ENCODE measurements at places on chromosomes 4 and X.

DNA sequence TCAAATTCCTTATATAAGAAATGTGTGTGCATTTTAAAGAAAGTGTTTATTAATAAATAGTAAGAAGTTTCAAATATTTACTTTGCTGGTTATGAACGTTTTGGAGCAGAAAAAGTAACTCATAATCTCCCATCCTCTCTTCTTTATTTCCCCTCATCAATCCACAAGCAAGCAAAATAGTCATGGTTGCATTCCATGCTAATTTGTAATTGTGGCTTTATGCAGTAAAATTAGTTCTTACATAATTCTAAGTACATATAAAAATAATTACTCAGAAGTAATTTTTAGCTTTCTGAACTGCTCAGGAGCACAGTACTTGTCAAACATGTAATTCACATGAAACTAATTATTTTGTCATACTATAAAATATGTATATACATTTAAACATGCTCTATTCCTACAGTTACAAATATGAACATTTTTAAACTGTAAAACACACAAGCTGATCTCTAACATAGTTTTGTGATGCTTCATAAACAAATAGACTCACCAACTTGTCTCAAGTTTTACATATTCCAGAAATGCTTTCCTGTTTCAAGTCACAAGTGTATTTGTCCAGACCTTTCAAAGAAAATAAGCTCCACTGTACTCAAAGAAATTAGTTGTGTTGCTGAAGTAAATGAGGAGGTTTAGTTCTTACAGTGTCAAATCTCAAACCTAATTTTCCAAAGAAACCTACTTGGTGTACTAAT is 218.9 kb downstream of the PABPC4L start:
- DNase-seq: no peak

GRCh38 chr4:123421937-123422781 is 25.6 kb downstream of the SPRY1 start:
- DNase-seq: no peak

DNA sequence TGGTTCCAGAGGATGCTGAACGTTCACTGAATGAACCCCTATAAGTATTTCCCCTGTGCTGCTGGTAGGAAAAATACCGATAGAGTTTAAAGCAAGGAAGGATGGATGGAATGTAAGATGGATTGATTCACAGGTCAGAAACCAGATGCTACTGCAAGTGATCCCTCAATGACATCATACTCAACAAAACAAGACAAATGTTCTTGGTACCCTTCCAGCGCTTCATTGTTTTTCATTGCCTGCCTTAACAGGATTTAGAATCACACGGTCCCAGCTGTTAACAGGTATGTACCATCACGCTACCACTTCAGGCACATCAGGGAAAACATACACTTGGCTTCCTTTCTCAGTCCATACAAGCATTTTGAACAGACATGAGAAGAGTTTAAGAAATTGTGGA is 118.1 kb upstream of the TLR3 start:
- DNase-seq: no peak

DNA sequence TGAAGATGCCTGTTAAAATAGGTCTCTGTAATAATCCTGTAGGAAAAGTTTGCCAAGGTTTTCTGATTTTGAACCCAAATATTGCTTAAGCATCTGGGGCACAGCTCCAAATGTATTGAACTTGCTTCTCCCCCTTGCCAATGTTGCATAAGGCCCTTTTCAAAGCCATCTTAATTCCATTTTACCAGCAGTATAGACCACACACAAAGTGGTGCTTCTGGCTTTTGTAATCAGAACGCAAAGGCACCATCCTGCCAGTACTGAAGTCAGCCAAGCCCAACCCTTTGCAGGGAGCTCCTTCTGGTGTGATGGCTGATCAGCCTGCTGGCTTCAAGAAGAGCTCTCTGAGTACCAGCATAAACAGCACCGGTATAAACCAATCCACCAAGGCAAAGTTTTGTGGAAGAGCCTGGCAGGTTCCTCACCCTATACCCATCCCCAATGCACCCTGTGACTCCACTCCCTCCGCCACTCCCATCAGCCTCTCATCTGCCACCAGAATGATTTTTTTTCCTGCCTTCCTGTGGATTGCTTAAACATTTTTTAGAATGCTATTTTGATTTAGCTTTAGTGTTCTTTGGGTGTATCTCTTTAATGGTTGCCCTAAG is 39.2 kb upstream of the USP9X start:
- no peak for DNase-seq

DNA sequence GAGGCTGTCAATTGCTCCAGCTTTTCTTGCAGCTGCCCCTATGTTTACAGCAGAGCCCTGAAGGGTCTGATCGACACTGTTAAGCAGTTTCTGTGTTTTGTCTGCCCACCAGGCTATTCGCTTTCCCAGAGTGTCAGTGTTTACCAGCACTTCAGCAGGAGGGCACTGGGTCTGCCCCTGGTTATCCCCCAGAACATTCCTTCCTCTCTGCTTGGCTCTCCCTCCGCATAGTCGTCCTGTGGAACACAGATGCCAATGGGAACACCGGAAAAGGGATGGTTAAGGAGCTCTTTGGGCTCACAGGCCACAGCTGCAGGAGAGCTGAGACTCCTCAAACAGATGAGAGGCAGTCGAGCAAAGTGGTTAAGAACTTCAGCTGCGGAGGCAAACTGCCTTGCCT is 71.3 kb upstream of the FBXW7 start:
- DNase-seq: no peak

DNA sequence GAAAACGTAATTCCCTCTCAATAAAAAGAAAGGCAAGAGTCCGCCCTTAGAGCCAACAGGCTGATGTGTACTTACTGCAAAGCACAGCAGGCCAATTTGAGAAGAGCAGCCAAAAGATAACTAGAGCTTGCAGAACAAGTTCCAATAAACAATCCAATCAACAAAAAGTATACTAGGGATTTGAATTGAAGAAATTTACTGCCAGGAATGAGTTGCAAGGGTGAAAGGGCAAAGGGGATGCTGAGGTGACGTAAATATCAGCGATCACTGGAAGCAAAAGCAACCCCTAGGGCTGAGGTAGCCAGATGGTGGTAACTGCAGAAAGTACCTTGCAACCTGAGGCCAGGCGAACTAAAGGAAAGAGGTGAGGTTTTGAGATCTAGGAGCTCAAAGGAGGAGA is 152.1 kb upstream of the TENM3 start:
- no peak for DNase-seq

DNA sequence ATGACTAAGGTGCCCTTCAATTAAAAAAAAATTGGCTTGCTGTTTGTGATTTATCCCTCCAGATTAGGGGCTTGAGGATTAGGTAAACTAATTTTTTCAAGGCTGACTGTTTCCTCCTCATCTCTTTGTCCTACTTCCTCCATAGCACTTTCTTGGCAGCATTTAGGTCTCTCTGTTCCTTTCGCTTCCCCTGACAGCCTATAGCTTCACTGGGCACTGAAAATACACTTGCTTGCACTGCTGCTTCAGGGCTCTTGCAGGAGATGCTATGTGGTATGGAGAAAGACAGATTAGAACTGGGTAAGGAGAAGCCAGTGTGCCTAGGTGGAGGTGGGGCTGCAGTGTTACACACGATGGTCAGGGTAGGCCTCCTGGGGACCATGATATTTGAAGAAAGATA is 112.3 kb upstream of the SFRP2 start:
- DNase-seq: no peak

DNA sequence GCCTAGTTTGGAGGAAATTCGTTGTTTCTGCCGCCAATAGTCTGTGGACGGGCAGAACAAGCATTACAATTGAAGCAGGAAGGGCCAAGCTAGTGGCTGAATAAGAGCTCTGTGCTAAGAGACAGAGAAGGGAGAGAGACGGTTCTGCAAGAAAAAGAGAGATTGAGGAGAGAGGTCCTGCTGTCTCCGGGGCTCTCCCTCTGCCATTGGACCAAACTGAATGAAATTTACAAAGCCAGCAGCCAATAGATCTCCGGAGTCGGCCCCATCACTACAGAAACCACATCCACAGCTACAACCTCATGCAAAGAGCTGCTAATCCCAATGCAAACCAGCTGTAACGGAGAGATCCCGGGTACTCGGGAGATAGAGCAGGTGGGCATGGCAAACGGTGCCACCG is at the start of gene NLGN4X:
NLGN4X (minus strand) TSS at position 148 of the 400 bp plus-strand sequence. CDS start 77,401 bp downstream, outside the sequence.
- DNase-seq: no peak

DNA sequence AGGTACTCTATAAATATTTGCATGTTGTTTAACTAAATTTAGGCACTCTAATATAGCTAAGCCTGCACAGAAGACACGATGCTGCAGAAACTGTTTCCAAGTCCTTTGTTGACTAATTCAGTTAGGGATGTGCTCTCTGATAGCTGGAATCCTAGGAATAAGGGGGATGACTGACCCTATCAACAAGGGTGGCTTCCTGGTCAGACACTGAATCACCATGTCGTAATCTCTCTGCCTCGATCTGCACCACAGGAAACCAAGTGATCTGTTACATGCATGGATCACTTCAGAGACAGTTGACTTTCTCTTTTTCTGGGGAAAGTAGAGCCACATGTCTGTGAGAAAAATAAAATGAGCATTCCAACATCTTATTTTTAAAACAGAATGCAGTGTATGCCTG is 169.1 kb downstream of the GUCY2F start:
- no peak for DNase-seq

DNA sequence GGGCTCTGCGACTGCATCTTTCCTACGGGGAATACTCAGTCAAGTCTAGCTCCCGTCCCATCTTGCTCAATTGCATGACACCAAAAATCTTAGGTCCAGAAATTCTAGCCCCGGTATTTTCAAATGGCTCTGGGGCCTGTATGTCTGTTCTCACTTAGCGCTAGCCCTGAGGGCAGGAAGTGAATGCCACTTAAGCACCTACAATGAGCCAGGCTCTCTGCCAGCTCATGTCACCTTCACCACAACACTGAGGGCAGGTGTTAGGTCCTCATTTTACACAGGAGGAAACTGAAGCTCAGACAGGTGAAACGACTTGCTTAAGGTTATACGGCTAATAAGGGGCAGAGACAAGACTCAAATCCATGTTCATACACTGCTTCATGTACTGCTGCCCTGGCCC is 282.8 kb downstream of the PPP1R2C start:
- DNase-seq: no peak

All from Right ventricle myocardium superior (tissue), 1 donor.